ENCODE measurements at places on chromosomes 1 and 21. TPM values are rescaled to one million over a fixed set of nuclear protein-coding genes. Genes with fewer than 3 reads are reported as not detected.

Gene AGRN
- polyA plus RNA-seq = 1.8 TPM

Gene LDLRAD1
- polyA plus RNA-seq = not detected

Gene TINAGL1
- polyA plus RNA-seq = 1.1 TPM

Gene ITLN2
- not detected for polyA plus RNA-seq

Gene NR1I3
- 0.70 TPM for polyA plus RNA-seq

Gene CD247
- polyA plus RNA-seq = not detected

Gene LCE4A
- 0.51 TPM for polyA plus RNA-seq

Gene ATP1A4
- not detected for polyA plus RNA-seq

Gene LYPLAL1
- polyA plus RNA-seq = 33.7 TPM

Gene KCNE2
- polyA plus RNA-seq = 0.23 TPM

Gene IGSF9
- polyA plus RNA-seq = 0.13 TPM

Gene APCS
- not detected for polyA plus RNA-seq

Gene DCDC2B
- polyA plus RNA-seq = 0.25 TPM

Gene IL19
- polyA plus RNA-seq = not detected

Gene TMEM61
- polyA plus RNA-seq = not detected

Gene DR1
- 54.5 TPM for polyA plus RNA-seq

Gene ADGRL4
- polyA plus RNA-seq = 21.3 TPM

Gene MROH7
- not detected for polyA plus RNA-seq

Gene HAO2
- not detected for polyA plus RNA-seq

Gene TDRD5
- not detected for polyA plus RNA-seq

Gene LORICRIN
- not detected for polyA plus RNA-seq

Gene GBP6
- not detected for polyA plus RNA-seq

Gene CA6
- polyA plus RNA-seq = not detected

Gene FAM72B
- polyA plus RNA-seq = 3.1 TPM

Gene DIRAS3
- 18.5 TPM for polyA plus RNA-seq

Gene MYOM3
- polyA plus RNA-seq = 0.76 TPM

Gene C1orf21
- polyA plus RNA-seq = 16.7 TPM

Gene LCE6A
- polyA plus RNA-seq = not detected

Gene MPL
- polyA plus RNA-seq = not detected

Gene LCE3D
- 0.33 TPM for polyA plus RNA-seq

Gene DIP2A
- polyA plus RNA-seq = 9.8 TPM

Gene TCHH
- 0.08 TPM for polyA plus RNA-seq

Gene LPAR3
- polyA plus RNA-seq = not detected

Gene CLDN8
- not detected for polyA plus RNA-seq

Gene PYCR2
- 61.1 TPM for polyA plus RNA-seq

Gene GBP7
- polyA plus RNA-seq = not detected

Gene LCE1C
- not detected for polyA plus RNA-seq
